ENCODE measurements at places on chromosomes 5 and 9. TPM values are rescaled to one million over a fixed set of nuclear protein-coding genes. Genes with fewer than 3 reads are reported as not detected.

- peak; percentile 16 for ATAC-seq
Measured at GRCh38 chr9:14277244-14277643, 36.7 kb downstream of the NFIB start.

The GCNT4 gene
- total RNA-seq = 4.0 TPM

The CTXN3 gene
- not detected for total RNA-seq

The SPINK14 gene
- not detected for total RNA-seq

GRCh38 chr9:6619909-6620308, 25.6 kb downstream of the GLDC start:
- no peak for ATAC-seq

DNA sequence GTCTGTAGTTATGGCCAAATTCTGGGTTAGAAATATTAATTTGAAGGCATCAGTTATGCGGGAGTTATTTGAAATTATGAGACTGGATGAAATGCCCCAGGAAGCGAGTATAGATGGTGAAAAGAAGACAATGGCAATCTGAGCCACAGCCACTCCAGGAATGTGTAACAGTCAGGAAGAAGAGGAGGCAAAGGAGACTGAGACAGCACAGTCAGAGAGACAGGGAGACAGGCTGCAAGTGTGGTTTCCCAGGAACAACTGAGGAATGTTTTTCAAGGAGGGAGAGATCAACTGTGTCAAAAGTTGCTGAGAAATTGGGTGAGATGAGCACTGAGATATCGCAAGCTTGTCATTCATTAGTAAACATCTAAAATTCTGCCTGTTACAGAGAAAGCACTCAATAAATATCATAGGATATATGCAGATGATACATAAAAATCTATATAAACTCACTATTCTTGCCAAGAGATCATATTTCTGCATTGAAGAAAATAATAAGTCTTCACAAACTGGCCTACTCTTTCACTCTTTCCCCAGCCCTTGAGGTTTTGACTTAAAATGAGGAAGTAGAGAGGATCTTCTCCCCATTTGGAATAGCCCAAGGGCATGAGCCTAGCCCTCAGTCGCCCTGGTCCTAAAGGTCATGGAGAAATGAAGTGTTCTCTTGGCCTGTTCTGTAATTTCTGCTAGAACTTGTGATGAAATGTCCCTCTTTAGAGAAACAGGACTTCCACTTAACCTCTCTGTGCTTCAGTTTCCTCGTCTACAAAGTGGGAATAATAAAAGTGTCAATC, 48.5 kb upstream of the RLN1 start:
- ATAC-seq = no peak

DNA sequence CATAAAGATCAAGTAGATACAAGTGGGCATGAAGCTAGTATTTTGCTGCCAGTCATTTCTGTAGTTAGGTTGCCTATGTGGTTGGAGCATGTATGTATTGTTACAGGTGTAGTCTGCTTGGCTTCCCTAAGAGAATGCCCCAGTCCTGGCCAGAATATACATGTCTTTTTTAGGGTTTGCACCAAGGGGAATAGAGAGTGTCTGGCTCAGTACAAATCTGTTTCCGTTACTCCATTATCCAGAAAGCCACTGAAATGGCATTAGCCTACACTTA, 23.2 kb downstream of the TGFBR1 start:
- ATAC-seq = no peak

All from gastroesophageal sphincter (tissue), 4 donors.